Activated CD4-positive, alpha-beta T cell treated with anti-CD3 and anti-CD28 coated beads, Interleukin-2, Interleukin-4, amounts not matched to agents 100 ng/mL and 50 ng/mL, durations not matched to agents 16 hours and 8 hours (primary cell): ENCODE measurements at places on chromosomes 5 and 9.

DNA sequence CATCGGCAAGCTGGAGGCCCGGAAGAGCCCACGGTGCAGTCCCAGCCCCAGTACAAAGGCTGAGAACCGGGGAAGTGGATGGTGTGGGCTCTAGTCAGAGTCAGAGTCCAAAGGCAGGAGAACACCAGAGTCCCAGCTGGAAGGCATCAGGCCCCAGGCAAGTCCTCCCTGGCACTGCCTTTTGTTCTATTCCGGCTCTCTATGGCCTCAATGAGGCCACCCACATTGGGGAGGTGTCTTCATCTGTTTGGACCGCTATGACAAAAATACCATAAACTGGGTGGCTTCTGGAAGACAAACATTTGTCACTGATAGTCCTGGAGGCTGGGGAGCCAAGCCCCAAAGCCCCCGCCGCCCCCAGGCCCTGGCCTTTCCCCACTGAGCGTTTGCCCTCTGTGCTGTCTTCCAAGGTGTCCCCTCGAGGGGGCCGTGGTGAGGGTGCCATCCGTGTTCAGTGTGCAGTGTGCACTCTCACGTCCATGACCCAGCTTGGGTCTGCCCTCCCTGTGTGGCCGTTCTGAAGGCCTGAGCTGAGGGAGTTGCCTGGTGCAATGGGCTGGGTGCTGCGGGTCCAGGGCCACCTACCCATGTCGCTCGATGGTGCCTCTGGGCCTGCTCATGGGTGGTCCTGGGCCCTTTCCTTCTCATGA is 99.1 kb upstream of the PPP1R26 start:
- DNase-seq = no peak

- peak; percentile 79 for DNase-seq
Observed at GRCh38 chr9:104961238-104961637, 33.3 kb upstream of the ABCA1 start.

DNA sequence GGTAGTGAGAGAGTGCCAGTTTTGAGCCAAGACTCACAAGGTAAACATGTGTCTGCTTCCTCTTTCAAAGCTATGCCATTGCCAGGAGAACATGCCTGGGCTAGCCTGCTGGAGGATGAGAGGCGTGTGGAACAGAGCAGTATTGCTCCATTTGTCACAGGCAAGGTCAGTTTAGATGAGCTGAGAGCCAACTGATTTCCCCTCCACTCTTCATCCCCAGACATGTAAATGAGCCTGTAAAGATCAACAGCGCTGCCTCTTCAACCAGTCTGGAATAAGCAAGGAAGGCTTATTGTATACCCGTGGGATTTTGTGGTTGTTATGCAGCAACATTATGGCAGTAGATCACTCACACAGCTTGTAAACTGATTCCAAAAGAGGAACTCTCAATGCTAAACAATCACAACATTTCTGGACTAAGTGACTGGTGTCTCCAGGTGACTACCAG is 8.2 kb upstream of the GDNF start:
- DNase-seq = no peak

DNA sequence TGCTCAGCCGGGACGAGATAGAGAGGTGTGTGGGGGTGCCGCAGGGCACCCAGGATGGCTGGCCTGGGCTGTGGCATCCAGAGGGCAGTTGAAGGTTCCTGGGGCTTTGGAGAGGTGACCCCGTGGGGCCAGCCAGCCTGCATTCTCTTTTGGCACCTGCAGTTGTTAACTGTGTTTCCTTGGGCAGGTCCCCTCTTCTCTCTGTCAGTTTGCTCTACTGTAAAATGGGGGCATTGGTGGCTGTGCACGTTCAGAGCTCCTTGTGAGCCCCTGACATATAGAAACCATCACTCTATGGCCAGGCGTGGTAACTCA is 8.5 kb downstream of the ZDHHC12 start:
- no peak for DNase-seq

DNA sequence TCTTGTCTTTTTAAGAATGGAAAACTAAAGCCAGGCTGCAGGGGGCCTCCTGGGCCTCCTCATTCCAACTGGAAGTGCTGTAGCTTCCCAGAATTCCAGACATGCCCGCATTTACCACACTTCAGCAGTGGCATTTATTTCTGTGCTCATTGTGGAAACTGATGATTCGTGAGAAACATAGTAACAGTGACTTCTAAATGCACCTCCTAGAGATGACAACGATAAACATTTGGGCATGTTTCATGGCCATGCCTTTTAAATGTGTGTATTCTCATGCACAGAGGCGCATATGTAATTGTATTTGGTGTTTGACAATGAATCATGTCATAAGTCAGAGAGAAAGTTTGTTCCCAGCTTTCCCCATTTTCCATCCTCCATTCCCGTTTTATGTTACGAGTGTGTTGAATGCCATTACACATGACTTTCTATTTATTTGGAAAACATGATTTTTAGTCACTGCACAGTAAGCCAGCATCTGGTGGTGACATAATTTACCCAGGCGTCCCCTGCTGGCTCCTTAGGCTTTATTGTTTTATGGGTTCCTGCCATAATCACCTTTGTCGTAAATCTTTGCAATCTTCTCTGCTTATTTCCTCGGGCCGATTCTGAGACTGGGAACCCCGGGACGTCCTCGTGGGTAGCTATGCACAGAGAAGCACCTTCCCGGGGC is 68.8 kb upstream of the FCN2 start:
- no peak for DNase-seq
